Stimulated activated naive B cell treated with anti-CD40 and anti-IgM and Interleukin-4, amounts not matched to agents 10 μg/mL and 1 μg/mL and 100 μg/mL, for 72 hours (primary cell): ENCODE measurements at places on chromosomes 4 and X.

- no peak for DNase-seq
Measured at GRCh38 chr4:24477919-24478318, 106.4 kb downstream of the DHX15 start.

DNA sequence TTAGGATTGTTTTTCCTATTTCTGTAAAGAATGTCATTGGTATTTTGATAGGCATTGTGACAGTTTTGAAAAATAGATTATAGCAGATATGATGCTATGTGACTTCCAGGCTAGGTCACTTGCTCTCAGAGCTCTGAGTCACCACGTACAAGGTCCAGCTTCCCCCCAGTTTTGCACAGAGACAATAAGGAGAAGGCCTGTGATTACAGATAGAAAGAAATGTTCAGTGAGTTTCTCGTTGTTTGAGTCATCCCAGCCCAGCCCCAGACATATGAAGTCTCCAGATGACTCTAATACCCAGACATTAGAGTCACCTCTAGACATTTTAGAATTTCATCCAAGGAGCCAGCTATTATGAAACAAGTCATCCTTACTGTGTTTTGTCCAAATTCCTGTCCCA lies 57.2 kb downstream of the MFAP3L start:
- no peak for DNase-seq

- no peak for DNase-seq
Measured at GRCh38 chr4:155529272-155529671, 137.4 kb upstream of the GUCY1A1 start.

GRCh38 chrX:112081781-112082652 lies 559 bp downstream of the TRPC5 start:
- DNase-seq = no peak

- no peak for DNase-seq
Measured at GRCh38 chr4:85777908-85778631, 303.1 kb downstream of the ARHGAP24 start.

DNA sequence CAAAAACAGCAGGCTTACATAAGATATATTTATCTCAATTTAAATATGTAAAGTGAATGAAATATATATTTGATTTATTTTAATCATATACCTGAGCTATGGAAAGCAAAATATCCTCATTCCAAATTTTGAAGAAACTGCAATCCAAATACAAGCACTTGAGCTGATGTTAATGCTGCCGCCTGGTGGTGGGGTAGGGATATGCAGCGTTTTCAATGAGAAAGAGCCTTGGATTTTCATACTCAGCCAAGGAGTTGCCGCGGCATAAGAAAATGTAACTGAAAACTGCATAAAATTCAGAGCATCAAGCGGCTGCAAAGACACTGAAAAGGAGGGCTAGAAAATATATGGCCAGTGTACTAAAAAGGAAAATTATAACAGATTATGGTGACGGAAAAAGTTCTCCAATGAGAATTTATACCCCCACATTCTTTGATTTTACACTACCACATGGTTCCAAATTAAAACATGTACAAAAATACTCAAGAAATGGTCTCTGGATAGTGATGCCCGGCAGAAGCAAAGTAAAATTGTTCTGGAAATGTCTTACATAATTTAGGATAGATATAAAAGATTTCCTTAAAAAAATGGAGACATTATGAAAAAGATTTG lies 660.3 kb upstream of the PITX2 start:
- DNase-seq = no peak

DNA sequence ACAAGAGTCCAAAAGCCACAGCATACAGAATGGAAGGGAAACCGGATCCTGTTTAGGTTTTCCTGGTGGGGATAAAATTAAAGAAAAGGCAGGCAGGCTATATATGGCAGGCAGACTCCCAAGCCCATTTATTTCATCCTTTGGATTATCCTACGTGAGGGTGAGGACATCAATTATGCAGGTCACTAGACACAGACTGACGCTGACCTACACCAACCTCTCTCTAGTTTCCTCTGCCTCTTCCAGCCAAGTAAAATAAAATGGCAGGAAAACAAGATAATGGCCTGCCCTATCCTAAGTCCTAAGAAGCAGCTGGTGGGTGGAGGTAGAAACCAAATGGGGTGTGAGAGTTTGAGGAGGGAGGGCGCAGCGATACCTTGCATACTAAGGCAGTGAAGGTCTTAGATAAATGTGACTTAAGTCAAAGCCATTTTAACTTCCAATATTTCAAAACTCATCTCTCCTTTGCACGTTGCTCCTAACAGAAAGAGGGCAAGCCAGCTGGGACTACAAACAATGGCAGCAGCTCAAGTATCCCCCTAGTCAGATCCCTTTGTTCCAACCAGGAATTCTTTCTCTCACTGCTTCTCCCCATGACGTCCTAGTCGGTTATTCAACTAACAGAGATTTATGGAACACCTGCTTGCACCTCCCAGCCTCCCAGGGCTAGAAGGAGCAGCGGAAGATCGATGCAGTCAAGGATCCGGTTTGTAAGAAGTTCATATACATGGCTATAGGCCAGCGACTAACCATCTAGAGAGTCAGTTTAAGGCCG lies 72.8 kb downstream of the IRF2 start:
- no peak for DNase-seq

DNA sequence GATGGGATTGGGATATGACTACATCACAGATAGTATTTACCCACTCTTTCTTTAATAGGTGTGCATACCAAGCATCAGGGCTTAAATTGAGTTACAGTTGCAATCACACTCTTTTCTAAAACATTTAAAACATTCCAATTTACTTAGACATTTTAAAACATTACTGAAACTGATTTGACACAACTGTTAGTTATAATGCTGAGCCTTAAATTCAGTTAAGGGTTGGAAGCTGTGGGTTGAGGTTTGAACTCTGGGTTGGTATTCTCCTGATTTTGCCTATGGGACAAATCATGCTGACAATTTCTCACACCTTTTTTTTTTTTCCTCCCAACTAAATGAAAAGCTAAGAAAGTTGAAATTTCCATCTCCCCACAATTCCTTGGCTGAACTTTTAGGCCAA lies 16.3 kb downstream of the SLIT2 start:
- no peak for DNase-seq
